Esophagus squamous epithelium (tissue), 5 donors: ENCODE measurements at places on chromosomes 7 and 10.

- no peak for DNase-seq
Measured at GRCh38 chr10:1737222-1738061, at the start of gene ADARB2. Gene ADARB2, minus strand, starts transcription at chr10:1737525.

DNA sequence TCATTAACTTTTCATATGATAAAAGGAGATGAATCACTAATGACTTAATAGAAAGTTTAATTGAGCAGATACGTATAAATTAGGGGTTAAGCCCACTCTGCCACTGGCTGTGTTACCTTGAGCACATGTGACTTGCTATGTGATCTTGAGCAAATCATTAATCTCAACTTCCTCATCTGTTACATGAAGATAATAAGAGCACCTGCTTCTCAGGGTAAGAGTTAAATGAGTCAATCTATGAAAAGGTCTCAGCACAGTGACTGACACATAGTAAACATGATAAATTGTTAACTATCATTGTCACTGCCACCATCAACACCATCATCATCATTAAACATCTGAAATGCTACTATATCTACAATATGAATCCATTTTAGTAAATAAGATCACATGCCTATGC lies 110.8 kb downstream of the TPK1 start:
- no peak for DNase-seq

- DNase-seq = no peak
Measured at GRCh38 chr7:155669717-155670505, 25.4 kb downstream of the RBM33 start.

DNA sequence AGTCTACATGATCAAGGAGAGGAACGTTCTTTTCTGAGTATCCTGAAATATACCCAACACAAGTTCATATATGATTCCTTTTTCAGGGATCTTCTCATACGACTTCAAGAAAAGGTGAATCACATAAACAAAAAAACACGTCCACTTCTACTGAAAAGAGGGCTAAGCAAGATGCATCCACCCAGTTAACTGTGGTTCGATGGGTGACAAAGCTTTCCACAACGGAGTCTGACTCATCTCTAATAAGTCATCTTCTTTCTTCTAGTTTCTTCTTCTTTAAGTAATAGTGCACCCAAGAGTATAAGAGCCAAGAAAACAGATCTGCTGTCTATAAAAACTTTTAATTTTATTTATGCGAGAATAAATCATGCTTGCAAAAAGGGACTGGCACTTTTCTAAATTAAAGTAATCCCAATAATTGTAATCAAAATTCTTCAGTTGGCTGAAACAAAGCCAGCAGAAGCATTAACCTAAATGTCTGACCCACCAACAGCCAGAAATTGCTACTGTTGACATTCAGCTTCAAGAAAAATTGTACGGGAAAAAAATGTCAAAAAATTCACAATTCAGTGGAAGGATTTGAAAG lies 146.9 kb upstream of the ANK3 start:
- DNase-seq = no peak

DNA sequence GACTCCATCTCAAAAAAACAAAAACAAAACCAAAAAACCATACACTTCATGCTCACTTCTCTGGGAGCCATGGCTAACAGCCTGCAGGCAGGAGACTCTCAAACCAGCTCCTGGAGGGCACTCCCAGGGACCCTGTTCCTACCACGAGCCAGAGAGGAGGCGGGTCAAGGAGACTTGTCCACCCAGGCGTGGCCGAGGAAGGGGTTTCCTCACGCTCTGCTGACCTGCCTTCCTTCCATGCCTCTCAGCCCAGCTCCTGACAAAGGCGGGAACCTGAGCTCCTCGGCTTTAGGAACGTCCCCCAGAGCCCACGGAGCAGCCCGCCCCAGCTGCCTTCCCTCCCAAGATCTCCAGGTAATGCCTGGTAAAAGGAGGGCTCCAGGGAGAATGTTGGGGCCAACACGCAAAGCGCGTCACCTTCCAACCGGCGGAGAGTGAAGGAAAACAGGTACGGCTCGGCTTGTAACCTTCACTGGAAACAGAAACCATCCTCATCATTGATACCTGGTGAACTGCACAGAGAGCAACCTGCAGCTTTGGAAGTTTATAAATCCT lies 9.5 kb downstream of the GPR146 start:
- no peak for DNase-seq

GRCh38 chr7:106617860-106618259 lies 43.1 kb downstream of the CCDC71L start:
- no peak for DNase-seq

- DNase-seq = no peak
Measured at GRCh38 chr7:55532150-55532917, 40.0 kb downstream of the VOPP1 start.

GRCh38 chr7:114021135-114021534 lies 102.3 kb upstream of the PPP1R3A start:
- DNase-seq = no peak
